ENCODE measurements at places on chromosomes 12 and 14. TPM values are rescaled to one million over a fixed set of nuclear protein-coding genes. Genes with fewer than 3 reads are reported as not detected.

DNA sequence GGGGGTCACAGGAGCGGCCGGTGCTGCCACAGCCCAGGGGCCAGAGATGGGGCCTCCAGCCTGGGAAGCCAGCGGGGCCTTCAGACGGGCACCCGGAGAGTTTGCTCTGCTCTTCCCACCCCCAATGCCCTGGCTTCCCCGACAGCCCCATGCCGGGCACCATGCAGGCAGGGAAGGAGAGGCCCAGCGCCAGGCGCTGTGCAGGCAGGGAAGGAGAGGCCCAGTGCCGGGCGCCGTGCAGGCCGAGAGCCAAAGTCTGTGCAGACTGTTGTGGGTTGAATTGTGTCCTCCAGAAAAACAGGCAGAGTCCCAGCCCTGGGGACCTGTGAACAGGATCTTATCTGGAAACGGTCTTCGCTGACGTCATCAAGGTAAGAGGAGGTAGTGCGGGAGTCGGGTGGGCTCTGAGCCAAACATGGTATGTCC is 34.3 kb downstream of the GALNT9 start:
- no peak for DNase-seq

GRCh38 chr12:82207556-82207955 is 150.6 kb downstream of the CCDC59 start:
- no peak for DNase-seq

KRT86 gene
- 3.6 TPM for total RNA-seq

GRCh38 chr12:46944771-46945170 is 119.0 kb upstream of the SLC38A4 start:
- no peak for DNase-seq

FGD4 gene
- 80.2 TPM for total RNA-seq

CISTR gene
- total RNA-seq = not detected

GRCh38 chr14:100348253-100348729 is 25.2 kb downstream of the SLC25A47 start:
- no peak for DNase-seq

DNA sequence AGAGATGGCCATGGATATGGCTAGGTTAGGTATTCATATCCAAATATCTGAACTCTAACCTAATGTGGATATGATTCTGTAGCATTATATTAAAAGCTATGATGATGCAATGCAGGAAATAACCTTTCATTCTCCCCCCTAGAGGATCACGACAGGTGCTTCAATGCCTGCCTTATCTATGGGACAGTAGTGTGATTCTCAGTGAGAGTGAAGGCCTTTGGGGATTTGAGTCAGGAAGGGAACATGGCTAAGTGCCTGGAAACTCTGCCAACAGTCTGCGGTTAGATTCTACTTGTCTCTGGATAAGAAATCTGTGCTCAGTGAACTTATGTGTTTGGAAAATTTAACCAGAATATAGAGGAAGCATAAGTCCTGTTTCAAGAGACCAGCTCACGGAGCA is 81.8 kb downstream of the SLC38A1 start:
- DNase-seq = no peak

KRT75 gene
- total RNA-seq = not detected

OS9 gene
- 187 TPM for total RNA-seq

GRCh38 chr12:132284071-132284826 is 45.1 kb downstream of the GALNT9 start:
- no peak for DNase-seq

DNA sequence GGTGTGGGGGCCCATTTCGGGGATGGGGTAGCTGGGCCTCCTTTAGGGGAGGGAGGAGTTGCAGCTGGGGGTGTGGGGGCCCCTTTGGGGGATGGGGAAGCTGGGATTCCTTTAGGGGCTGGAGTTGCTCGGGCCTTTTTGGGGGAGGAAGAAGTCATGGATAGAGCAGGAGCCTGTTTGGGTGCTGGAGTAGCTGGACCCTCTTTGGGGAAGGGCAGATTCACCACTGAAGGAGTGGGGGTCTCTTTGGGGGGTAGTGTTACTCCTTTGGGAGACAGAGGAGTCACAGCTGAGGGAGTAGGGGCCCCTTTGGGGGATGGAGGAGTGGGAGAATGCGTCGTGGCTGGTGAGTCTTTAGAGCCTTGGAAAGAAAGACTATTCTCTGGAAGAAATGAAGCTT is 6.5 kb downstream of the NACA start:
- DNase-seq = no peak

- no peak for DNase-seq
These were observed 319.0 kb downstream of the TMTC2 start for GRCh38 chr12:83005534-83006197.

DGLUCY gene
- total RNA-seq = 229 TPM

Data from transverse colon (tissue), 4 donors.